Stimulated activated naive CD8-positive, alpha-beta T cell treated with anti-CD3 and anti-CD28 coated beads, Interleukin-15, amount 100 ng/mL, for 72 hours (primary cell): ENCODE measurements at places on chromosomes 12 and 14.

DNA sequence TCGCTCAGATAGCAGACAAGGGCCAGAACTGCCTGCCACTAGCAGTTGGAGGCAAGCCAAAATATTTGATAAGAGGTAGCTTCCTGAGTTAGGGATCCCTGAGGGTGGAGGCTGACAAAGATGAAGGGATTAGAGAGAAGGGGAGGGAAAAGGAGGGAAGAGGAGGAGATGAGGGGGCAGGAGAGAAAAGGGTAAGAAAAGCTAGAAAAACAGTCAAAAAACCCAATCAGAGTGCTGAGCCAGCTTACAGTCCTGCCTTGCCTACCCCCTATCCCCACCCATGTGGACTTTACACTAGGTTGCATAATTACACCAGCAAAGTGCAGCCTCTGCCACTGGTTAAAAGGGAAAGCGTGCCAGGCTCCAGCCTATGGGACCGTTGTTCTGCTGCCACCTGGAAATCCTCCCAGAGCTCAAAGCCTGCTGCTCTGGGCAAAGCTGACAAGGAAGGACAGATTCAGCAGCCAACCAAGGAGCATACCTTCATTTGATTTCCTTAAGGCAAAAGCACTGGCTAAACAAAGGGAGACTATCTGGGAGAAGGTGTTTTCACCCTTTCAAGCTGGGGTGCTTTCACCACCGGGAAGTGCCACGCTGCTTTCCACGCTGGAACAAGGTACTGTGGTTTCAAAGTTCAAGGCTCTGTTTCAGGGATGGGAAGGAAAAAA is 3.8 kb upstream of the NUMB start:
- DNase-seq, result no peak

- no peak for DNase-seq
Measured at GRCh38 chr12:116595186-116595585, 36.0 kb downstream of the MAP1LC3B2 start.

- peak; percentile 24 for DNase-seq
Measured at GRCh38 chr14:22689199-22689598, 45.0 kb upstream of the OR6J1 start.

DNA sequence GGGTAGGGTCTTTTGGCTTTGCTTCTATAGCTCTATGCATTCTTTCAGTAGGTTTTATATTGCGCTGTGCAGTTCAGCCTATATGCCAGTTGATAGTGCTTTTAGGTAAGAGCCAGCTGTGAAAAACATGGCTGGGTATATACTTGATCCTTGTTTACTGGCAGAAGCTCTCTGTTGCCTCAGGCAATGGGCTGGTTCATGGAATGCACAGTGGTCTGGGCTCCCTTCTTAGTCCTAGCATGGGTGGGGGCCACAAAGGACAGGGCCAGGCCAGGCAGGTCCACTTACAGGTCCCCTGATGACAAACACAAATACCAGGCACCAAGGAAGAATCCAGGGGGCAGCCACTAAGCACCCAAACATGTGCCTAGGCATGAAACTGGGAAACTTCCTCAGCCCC is 240.7 kb downstream of the SEC23A start:
- no peak for DNase-seq

DNA sequence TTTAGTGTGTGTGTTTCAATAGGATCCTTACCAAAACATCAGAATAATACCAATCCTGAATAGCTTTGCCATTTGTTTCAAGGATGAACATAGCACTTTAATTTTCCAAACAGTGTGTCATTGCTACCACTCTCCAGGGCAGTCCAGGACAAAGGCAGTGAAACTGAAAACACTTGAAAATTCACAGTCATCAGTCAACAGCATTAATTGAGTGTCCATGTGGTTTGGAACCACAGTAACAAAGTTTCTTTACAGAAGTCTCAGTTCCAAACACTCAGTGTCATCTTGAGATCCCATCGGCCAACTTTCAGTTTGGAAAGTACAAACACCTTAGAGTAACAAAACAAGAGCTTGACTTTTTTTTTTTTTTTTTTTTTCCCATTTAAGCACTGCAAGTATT is 228.4 kb upstream of the SOX5 start:
- DNase-seq, result no peak

- DNase-seq, result no peak
Measured at GRCh38 chr12:53624458-53624857, 1.7 kb downstream of the ATF7 start.

- no peak for DNase-seq
Measured at GRCh38 chr12:78931466-78931990, 67.0 kb downstream of the SYT1 start.

DNA sequence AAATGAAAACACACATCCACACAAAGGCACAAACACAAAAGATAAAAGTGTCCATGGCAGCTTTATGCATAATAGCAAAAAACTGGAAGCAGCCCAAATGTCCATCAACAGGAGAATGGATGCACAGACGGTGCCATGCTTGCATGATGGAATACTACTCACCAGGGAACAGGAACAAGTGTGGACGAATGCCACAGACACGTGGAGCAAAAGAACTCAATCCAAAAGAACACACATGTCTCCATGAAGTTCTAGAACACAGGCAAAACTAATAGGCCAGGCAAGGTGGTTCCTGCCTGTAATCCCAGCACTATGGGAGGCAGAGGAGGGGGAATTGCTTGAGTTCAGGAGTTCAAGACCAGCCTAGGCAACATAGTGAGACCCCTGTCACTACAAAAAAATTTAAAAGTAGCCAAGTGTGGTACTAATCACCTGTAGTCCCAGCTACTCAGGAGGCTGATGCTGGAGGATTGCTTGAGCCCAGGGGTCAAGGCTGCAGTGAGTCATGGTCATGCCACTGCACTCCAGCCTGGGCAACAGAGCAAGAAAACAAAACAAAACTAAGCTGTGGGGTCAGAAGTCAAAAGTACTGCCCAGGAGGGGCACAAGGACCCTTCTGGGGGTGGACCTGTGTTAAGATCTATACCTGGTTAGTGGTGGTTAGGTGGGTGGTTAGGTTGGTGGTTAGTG is 7.3 kb upstream of the TMEM119 start:
- DNase-seq, result no peak

GRCh38 chr14:72752034-72752412 is 141.9 kb downstream of the DPF3 start:
- DNase-seq, result no peak

GRCh38 chr14:100892496-100893227 is 10.9 kb downstream of the RTL1 start:
- no peak for DNase-seq

DNA sequence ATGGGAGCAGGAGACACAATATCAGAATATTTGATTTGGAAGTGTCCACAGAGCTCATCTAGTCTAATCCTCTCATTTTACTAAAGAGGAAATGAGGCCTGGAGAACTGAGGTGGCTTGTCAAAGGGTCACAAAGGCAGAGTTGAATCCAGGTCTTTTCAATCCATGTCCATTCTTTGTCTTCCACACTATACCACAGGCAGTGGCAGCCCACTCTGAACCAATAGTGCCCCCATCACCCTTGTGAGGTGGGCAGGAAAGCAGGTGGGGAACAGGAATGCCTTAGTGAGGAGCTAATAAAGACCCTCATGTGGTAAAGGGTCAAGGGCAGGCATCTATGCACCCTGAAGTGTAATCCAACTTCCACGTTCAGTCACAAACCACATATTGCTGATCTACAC is 134.8 kb upstream of the EGLN3 start:
- no peak for DNase-seq

DNA sequence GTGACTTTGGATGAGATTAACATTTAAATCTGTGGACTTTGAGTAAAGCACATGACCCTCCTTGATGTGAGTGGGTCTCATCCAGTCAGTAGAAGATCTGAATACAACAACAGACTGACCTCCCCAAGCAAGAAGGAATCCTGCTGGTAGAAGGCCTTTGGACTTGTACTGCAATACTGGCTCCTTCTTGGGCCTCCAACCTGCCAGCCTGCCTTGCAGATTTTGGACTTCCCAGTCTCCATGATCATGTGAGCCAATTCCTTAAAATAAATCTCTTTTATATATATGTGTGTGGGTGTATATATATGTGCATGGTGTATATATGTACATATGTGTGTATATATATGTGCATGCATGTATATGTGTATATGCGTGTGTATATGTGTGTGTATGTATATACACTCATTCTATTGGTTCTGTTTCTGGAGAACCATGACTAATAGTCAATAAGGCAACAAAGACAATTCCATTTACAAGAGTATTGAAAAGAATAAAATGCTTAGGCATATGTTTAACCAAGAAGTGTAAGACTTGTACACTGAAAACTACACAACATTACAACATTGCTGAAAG is 183.8 kb downstream of the STXBP6 start:
- no peak for DNase-seq

DNA sequence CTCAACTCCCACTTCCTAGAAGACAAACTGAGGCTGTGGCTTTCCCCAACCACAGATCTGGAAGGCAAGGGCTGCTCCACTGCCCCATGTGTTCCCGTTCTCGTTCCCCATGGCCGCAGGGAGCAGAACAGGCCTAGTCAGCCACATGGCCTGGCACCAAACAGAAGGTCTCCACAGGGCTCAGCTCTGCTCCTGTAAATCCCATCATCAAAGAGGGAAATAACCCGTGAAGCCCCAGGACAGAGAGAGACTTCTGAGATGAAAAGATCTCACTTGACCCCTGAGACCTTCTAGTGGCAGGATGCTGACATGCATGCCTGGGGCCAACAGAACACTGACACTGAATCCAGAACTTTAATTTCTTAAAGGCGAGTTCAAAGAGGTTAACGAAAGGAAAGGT is 68.9 kb downstream of the BCL11B start:
- DNase-seq, result no peak

- DNase-seq, result no peak
Measured at GRCh38 chr12:15393995-15394394, 71.7 kb downstream of the PTPRO start.

DNA sequence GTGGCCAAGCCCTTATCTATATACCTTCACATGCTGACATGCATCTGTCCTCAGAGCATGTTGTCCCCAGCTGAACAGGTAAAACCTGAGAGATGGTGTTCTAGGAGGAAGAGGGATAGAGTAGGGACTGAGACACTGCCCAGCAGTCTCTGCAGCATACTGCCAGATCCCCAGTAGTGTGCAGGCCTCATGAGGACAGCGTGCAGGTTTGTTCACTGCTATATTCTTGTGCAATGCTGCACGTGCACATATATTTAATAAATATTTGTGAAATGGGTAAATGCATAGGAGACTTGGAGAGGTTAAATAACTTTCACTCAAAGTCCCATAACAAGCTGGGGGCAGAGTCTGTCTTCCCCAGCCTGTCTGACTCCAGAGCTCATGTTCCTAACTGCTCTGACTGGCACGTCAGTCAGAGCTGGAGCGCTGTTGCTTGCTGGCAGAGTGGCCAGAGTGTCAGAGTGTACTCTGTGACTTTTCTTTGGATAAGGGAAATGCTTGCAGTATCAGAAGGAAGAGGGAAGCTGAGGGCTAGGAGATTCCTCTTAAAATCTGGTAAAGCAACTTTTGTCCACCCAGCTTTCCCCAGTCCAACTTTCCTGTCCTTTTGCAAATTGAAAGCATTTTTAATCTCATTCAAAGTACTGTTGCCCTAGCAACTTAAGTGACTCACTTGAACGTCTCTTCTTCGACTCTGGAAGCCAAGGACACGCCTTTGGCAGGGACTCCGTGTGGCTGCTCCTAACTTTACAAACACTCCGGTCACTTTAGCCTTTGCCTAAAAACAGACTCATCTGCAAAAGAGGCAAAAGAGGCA is 14.9 kb upstream of the POLR3B start:
- no peak for DNase-seq

GRCh38 chr12:93441081-93441616 is 598 bp downstream of the UBE2N start:
- peak; percentile 55 for DNase-seq

GRCh38 chr12:51801027-51801426 is 47.5 kb downstream of the FIGNL2 start:
- DNase-seq, result no peak

DNA sequence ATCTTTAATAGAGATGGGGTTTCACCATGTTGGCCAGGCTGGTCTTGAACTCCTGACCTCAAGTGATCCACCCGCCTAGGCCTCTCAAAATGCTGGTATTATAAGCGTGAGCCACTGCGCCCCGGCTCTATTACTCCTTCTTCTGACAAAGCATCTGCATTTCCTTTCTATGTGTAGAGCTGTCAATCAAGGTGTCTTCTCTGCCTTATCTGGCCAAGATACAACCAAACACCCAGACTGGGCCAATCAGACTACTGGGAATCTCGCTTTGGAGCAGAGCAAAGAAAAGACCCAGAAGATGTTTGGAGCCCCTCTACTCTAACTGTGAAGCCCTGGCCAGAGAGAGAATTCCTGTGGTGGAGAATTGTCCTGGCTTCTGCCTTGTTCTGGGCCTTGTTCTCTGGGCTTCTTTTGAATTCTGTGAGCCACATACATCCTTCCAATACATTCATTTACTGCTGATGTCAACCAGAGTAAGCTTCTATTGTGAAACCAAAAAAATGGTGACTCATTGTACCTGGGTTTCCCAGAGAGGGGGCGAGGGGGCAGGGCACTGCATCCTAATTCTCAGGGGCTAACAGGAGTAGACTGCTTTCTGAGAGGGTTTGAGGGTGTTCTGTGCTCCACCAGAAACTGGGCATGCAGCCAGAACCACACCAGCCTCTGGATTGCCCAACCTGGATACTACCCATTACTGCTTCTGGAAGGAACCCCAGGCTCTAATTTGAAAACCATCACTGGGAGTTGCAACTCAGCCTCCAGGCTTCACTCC is 18.8 kb upstream of the FLVCR2 start:
- DNase-seq, result peak; percentile 50

DNA sequence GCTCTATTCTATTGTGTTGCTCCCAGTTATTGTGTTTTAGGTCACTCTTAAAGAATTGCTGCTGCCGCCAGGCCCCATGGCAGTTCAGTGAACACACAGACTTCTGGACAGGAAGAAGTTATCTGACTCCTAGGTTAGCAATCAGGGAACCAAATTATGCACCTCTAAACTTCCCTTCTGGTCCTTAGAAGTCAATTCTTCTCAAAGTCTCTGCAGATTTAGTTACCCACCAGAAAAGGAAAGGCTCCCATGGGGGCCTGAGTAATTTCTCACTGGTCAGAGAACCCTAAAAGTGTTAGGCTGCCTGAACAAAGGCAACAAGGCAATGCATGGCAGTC is 10.0 kb downstream of the EMP1 start:
- no peak for DNase-seq

- DNase-seq, result no peak
Measured at GRCh38 chr12:57154804-57155434, 7.5 kb upstream of the LRP1-AS start.

GRCh38 chr14:68394118-68394763 is 398.6 kb downstream of the ZFP36L1 start:
- DNase-seq, result no peak

DNA sequence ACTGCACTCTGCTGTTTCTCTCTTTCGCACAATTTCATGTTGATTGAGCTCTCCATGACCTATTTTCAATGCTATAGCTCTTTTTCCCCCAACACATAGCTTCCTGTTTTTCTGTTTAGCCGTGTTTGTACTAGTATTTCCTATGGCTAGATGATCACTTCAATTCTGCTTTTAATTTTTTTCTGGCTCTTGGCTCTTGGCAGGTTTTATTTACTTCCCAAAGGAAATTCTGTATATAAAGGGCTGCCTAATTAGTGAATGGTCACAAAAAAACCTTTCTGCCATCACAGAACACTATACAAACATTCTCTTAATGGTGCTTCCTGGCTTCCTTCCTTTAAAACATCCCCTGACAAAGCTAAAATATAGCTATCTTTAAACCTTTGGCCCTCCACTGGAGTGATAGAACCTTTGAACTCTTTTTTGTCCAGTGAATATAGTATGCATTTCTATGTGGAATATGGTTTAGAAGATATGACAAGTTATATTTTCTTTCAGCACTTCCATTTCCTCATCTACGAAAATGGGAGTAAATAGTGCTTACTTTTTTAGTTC is 88.2 kb downstream of the RASSF9 start:
- no peak for DNase-seq
